Heart right ventricle (tissue), 16 donors: ENCODE measurements at places on chromosomes 7 and 10.

- no peaks in the 10 kb centered on the region for H3K36me3 ChIP-seq
- no peaks in the 10 kb centered on the region for H3K27me3 ChIP-seq
- DNase-seq: no peak
- H3K4me1 ChIP-seq: no peaks in the 10 kb centered on the region
- H3K27ac ChIP-seq: no peak overlapping the region
These were observed 74.2 kb downstream of the TYW1B start for GRCh38 chr7:72753781-72754180.

GRCh38 chr10:71634531-71635164 lies 84.9 kb downstream of the C10orf105 start:
- no peak overlapping the region for H3K4me3 ChIP-seq
- no peak overlapping the region for H3K27ac ChIP-seq
- H3K36me3 ChIP-seq: no peaks in the 10 kb centered on the region
- peaks cover 6% of the 10 kb centered on the region for H3K4me1 ChIP-seq
- peak; percentile 30 for DNase-seq
- H3K27me3 ChIP-seq: peaks cover 6% of the 10 kb centered on the region

- no peaks in the 10 kb centered on the region for H3K4me1 ChIP-seq
- no peak for DNase-seq
- H3K27me3 ChIP-seq: no peaks in the 10 kb centered on the region
These were observed 1133.4 kb downstream of the CNTNAP2 start for GRCh38 chr7:147249956-147250355.

DNA sequence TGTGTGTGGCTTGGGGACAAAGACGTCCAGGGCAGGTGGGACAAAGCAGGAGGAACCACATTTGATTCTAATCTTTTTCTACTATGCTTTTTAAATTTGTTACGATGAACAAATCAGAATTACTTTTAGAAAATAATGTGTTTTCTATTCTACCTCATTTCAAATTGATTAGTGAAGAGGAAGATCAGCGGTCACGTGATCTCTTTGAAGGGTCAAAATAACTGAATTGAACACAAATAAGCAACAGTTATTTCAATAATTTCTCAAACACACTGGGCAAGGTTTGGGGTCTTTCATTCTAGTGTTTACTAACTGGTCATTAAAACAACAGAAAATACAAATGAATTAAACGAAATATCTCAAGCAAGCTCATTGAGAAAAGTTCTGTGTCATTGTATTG lies 773.0 kb upstream of the IGFBP3 start:
- no peaks in the 10 kb centered on the region for H3K27me3 ChIP-seq
- no peak overlapping the region for H3K27ac ChIP-seq
- no peak for DNase-seq
- H3K4me1 ChIP-seq: no peaks in the 10 kb centered on the region

DNA sequence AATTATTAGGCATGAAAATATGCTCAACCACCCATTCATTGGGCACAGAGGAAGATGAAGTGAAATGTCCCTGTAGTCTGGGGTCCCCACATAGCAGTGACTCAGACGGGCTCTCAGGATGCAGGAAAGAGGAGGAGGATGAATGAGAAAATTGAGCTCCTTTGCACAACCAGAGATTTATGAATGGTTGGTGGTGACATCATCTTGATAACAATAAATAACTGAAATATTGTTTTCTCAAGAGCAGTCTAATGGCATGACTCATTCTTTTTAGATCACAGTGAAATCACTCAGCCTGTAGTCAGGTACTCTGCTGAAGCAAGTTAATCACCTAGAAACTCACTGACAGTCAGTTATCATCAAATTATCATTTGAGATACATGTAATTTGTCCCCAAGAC lies 254.1 kb downstream of the RELN start:
- H3K27me3 ChIP-seq: no peaks in the 10 kb centered on the region
- no peaks in the 10 kb centered on the region for H3K4me1 ChIP-seq
- DNase-seq: no peak
- no peaks in the 10 kb centered on the region for H3K36me3 ChIP-seq
